ENCODE measurements at places on chromosomes 6 and 20.

- DNase-seq = no peak
Observed at GRCh38 chr20:16167423-16168130, 405.7 kb downstream of the KIF16B start.

DNA sequence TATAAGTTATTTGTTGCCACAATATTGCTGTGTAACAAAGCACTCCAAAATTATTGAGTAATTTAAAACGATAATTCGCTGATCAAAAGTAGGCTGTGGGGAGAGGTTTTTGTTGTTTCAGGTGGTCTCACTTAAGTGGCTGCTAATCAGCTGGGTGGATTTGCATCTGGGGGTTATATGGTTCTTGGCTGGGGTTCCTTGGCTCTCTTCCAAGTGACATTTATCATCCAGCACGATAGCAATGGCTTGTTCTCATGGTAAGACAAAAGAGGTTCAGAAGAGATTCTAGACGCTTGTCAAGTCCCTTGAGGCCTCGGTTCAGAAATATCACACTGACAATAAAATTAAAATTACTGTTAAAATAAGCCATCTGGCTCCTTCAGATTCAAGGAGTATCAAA lies 1648.8 kb downstream of the GRIK2 start:
- DNase-seq = no peak

- DNase-seq = no peak
Observed at GRCh38 chr6:7544597-7544996, 3.1 kb downstream of the DSP start.

- no peak for DNase-seq
Observed at GRCh38 chr20:2114990-2115681, 13.5 kb downstream of the STK35 start.

DNA sequence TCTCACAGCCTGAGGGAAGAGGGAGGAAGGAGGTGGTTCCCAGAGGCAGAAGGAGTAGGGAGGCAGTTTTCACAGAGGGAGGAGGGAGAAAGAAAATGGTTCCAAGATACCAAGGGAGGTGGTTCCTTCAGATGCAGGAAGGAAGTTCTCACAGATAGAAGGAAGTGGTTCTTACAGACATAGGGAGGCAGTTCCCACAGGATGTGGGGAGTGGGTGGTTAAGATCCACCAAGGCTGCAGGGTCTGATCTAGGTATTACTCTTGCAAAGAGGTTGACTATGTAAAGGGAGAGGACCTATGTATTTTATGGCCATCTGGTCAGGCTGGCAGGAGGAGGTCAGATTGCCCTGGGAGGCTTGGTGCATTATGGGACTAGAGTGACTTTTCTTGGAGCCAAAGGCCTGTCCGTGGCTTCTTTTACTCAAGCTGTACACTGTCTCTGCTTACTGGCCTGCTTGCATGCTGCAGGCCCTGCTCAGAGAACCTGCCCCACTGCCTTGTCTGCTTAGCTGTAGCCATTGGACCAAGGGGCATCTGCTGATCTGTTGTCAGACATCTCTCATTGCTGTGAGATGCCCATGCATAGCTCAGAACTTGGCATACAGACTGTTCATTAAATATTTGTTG lies 283.7 kb downstream of the DHX35 start:
- no peak for DNase-seq

GRCh38 chr6:5174756-5175549 lies 85.8 kb downstream of the LYRM4 start:
- no peak for DNase-seq

- DNase-seq = no peak
Observed at GRCh38 chr6:39430871-39431523, 108.5 kb upstream of the KCNK16 start.

DNA sequence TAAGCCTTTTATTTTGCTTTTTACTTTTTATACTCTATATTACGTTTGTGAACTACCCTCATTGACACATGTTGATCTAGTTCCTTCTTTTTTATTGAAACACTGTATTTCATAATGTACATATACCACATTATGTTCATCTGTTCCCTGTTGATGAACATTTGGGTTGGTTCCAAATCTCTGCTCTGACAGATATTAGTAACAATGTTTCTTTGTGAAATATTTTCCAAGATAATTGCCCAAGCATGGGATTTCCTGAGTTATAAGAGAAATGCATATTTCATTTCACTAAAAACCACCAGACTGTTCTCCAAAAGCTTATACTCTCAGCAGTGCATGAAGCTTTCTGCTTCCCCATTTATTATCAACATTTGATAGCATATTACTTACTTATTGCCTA lies 44.2 kb upstream of the TNFRSF21 start:
- DNase-seq = no peak

DNA sequence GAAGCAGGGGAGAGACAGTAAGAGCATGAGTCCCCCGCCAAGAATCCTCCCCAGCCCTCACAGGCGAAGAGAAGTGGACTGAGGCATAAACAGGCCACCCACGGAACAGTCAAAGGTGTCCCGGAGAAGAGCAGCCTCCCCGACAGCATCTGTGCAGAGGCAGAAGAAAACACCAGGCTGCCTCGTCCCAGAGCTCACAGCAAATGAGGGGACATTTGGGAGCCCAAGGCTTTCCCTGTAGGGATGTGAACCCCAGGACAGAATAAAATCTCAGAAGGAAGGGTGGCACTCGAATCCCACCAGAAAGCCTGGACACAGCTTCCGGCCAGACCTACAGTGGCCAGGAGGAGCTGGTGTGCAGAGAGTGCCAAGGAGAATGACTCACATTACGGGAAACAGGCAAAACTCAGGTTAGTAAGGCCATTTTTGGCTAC lies 90.4 kb downstream of the DLL1 start:
- DNase-seq = no peak

DNA sequence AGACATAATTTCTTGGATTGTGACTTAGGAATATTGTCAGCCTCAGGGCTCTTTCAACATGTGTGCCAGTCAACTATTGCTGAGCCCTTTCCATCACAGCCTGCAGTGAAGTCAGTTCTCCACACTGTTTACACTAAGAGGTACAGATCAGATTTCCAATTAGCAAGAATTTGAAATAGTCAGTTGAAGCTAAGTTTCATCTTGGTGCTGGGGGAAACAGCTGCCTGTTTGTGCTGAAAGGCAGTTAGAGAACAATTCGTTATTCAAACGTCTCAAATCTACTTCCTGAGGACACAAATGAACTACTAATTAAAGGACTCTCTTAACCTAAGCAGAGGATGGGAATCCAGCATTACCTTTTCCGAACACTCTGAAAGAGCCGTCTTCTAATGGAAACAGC lies 25.9 kb downstream of the ADGRF1 start:
- DNase-seq = no peak

DNA sequence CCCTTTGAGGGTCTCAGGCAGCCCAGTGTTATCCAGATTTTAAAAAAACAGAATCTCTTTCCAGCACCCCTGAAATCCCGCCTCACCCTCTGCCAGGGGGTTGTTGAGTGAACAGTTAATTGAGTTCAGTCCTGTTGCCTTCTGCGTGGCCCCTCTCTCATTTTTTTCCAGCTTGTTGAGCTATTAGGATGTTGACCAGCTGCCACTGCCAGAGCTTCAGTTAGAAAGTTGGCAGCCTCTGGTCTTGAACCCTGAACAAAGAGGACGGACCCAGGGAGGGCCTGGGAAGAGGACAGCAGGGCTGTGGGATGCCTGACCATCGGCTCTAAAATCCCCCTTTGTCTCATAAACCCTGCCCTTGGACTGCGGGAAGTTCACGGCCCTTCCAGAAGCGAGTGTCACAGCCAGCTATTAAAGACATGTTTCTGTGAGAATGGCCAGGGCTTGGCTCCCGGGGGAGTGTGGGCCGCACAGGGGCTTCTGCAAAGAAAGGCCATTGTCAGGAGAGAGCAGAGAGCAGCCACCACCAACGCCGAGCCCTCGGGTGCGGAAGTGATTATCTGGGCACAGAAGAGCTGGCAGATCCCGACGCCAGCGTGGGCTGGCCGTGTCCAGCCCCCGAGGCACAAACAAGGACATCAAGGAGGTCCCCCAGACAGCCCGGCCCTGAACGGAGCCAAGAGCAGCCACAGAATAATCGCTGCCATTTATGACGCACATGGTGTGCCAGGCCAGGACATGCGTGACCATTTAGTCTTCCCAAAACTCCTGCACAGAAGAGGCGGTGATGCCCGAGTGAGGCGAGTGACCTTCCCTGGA lies 189.0 kb downstream of the ANKRD60 start:
- no peak for DNase-seq

GRCh38 chr6:106194949-106195921 lies 109.1 kb downstream of the PRDM1 start:
- DNase-seq = no peak

DNA sequence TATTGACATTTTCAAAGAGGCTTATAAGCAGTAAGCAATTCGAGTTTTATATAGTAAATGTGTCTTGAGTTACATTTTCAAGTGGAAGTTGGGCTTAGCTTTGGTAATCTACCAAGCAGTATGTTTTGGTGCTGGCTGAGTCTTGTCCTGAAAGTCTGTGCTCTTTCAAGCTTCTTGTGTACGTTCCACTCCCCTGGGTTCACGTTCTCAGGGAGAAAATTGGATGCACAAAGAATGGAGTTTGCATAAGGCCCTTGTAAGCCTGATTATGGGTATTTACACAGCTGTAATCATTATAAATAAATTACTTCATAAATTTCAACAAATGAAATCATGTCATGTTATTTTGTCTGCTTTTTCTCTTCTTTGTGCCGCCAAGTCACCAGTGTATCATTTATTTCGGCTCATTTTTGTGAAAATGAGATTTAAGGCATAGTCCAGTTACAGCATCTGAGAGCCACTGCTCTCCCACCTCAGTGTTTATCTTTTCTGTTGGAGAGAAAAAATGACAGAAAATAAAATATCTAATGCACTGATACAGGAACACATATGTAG lies 262.5 kb downstream of the BTBD3 start:
- DNase-seq = no peak

GRCh38 chr6:75244063-75244584 lies 523 bp upstream of the COX7A2 start:
- no peak for DNase-seq

DNA sequence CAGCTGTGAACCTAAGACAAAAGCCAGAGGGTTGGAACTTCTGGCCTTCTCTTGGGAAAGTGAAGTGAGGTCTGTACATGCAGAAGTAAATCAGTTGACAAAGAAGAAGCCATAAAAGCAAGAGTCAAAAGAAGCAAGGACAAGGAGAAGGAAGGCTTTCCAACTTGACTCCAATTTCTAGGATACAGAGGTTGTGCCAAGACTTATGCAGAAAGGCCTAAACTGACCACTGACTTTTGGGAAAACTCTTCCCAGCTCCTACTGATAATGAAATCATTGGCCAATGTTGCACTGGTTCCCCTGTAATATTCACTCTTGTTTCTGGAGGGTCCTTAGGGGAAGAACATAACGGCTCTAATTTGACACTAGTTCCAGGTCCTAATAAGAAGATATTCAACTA lies 29.3 kb upstream of the NT5E start:
- no peak for DNase-seq

Measured in activated naive CD4-positive, alpha-beta T cell (primary cell).